ENCODE measurements at places on chromosomes 1 and 21.
A peak's percentile ranks its signal among the peaks of the same experiment; 100 is the strongest.

- no peak for DNase-seq
Observed at GRCh38 chr1:93426181-93426580, 21.7 kb upstream of the FNBP1L start.

- peak; percentile 3 for DNase-seq
Observed at GRCh38 chr1:109805486-109806165, 41.9 kb upstream of the EPS8L3 start.

DNA sequence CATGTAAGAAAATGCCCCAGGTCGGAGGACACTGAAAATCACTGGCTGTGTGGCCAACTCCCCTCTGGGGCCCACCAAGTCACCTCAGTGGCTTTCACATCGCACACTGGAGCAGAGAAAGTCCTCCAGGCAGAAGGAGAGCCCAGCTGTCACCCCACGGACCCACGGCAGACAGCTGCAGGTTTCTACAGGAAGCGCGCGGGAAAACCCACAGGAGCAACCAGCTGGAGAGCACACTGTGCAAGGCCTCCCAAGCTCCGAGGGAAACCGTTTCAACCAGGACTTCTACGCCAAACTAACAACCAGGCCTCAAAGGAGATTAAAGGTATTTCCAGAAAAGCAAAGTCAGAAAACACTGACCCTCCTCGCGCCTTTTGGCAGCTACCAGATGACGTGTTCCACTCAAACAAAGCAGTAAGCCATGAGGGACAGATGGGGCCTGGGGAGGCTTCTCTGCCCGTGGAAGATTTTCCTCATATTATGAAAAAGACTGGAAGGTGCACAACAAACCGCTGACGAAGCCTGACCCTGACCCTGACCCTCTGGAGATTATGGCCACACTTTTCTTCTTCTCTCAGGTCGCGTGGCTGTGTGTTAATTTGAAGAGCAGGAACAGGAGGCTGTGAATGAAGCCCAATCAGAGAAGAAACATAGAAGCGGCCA, 21.0 kb downstream of the WDR4 start:
- DNase-seq, result no peak

DNA sequence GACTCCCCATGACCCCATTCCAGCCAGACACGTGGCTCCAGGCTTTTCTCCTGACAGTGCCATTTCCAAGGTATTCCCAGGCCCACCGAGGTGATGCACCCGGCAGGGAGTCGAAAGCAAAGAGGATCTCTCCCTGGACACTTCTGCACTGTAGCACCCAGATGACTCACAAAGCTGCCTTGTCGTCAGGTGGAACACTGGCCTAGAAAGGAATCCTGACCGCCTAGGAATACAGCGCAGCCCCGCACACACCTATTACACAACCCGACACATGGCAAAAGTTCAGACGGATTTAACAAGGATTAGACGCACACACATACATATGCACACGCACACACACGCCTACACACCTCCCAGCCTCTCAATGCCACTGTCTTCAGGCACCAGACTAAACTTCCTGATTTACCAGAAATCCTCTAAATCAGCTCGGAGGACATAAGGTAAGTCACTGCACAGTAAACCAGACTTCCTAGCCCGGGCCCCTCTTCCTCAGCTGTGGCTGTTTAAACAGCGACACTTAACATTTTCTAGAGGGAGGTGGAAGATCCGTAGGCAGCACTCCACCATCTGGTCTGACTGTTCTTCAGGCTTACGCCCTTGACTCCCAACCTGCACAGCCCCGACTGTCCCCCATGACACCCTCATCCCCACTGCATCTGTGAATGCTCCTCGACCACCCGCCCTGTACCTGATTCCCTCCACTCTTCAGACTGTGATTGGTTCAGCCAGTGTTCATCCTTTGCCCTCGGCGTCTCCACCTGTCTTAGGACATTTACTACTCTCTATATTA, 12.7 kb downstream of the FAM89A start:
- DNase-seq, result no peak

DNA sequence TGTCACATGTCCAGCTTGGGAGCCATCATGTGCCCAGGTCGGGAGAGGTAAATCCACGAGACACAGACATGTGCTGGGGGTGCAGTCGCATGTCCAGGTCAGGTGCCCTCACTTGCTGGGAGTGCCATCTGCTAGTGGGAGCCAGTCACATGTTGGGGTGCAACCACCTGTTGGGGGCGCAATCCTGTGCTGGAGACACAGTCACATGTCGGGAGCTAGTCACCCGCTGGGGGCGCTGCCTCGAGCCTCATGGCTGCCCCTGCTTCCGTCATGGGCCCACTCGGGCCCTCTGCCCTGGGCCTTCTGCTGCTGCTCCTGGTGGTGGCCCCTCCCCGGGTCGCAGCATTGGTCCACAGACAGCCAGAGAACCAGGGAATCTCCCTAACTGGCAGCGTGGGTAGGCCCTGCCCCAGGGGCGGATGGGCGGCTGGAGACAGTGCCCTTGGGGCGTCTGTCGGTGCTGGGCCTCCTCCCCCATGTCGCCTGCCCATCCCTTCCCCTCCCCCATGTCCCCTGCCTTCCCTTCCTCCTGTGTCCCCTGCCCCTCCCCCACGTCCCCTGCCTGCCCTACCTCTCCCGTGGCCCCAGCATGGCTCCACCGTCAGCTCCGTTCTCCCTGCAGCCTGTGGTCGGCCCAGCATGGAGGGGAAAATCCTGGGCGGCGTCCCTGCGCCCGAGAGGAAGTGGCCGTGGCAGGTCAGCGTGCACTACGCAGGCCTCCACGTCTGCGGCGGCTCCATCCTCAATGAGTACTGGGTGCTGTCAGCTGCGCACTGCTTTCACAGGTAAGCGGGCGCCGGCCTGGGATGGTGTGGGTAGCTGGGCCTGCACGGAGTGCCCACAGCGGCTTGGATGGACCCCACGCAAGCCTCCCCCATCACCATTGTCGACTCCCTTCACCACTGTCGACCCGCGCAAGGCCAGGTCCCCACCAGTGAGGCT, at the start of gene PRSS38:
TSS of gene PRSS38 (plus strand) at position 208 of the 942 bp plus-strand sequence. CDS start at position 250, 42 bp downstream.
- no peak for DNase-seq

DNA sequence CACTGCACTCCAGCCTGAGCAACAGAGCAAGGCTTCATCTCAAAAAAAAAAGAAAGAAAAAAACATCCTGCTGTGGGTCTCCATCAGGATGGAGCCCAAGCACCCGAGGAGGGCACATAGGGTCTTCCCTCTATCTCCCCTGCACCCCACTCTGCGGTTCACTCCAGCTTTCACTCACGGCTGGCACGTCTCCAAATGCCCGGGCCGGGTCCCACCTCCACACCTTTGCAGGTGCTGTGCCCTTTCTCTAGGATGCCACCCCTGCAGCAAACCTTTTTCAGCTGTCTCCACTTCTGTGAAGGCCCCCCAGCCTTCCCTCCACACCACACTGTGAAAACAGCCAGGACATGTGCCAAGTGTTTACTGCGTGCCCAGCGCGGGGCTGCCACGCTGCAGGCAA, 22.4 kb upstream of the DDOST start:
- no peak for DNase-seq

DNA sequence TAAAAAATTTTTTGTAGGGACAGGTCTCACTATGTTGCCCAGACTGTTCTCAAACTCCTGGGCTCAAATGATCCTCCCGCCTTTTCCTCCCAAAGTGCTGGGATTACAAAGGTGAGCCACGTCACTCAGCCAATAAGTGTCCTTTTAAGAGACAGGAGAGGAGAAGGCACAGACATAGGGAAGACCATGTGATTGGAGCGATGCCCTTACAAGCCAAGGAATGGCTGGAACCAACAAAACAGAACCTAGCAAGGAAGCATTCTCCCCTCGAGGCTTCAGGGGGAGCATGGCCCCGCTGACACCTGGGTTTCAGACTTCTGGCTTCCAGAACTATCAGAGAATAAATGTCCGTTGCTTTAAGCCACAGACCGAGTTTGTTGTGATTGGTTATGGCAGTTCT, 37.0 kb downstream of the NDUFS5 start:
- DNase-seq, result no peak

DNA sequence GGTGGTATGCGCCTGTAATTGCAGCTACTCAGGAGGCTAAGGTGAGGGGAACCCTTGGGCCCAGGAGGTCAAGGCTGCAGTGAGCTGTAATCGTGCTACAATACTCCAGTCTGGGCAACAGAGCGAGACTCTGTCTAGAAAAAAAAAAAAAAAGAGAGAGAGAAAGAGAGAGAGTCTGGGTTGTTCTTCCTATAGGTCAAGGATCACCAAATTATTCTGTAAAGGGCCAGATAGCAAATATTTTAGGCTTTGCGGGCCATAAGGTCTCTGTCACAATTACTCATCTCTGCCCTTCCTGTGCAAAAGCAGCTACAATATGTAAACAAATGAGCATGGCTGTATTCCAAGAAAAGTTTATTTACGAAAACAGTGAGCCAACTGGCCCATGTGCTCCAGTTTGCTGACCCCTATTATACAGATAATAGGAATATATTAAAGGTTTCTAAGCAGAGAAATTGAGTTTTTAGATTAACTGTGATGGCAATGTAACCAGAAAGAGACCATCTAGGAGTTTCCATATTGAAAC, 2.1 kb downstream of the SASS6 start:
- no peak for DNase-seq

DNA sequence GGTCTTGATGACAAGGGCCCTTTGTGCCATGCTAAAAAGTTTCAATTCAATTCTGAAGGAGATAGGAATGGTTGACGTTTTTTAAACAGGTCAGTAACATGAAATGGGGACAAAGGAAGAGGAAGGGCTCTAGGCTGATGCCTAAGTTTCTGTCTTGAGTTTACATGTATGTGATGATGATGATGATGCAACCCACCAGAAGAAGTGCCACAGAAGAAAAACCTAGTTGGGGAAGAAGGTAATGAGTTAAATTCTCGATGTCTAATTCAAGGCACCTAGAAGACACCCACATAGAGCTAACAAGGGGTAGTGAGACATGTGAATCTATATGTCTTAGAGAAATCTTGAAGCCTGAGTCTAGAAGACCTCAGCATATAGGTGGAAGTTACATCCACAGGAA, 44.4 kb upstream of the ATP1A1 start:
- DNase-seq, result no peak

GRCh38 chr21:33024201-33025103, 1.3 kb upstream of the OLIG2 start:
- no peak for DNase-seq

DNA sequence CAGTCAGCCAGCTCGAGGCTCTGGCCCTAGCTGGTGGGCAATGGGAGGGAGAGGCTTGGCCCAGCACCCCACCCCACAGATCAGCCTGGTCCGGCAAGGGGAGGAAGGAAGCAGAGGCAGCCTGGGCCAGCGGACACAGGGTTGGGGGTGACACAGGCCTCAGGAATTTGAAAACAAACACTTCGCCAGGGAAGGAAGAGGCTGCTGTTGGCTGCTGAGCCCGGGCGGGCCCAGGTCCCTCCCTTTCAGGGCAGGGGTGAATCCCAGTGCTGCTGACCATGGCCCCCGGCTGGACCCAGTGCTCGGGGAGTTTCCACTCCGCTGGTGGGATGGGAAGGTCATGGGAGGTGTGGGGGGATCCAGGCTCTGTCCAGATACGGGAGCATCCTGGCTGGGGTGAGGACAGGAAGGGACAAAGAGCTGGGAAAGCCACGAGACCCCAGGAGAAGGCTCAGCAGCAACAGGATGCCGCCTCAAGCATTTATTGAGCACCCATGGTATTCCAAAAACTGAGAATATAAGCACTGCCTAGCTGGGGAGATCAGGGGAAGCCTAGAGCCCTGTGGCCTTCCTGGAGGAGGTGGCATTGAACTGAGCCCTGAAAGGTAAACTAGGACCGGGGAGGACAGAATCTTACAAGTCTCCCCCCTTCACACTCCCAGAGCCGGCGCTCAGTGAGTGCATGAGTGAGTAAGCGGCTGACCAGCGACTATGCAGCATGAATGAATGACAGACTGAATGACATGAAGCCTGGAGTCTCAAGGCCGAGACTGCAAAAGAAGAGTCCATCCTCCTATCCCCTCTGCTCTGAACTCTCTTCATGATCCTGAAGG, 26.2 kb upstream of the EPHA2 start:
- DNase-seq, result peak; percentile 90

GRCh38 chr1:150730130-150730721, 9.5 kb upstream of the HORMAD1 start:
- no peak for DNase-seq

GRCh38 chr1:2151911-2152310, 42.7 kb downstream of the FAAP20 start:
- DNase-seq, result no peak

- DNase-seq, result no peak
Observed at GRCh38 chr1:247681288-247681897, 1.9 kb upstream of the OR13G1 start.

- no peak for DNase-seq
Observed at GRCh38 chr1:205424901-205425600, 3.2 kb upstream of the LEMD1 start.

DNA sequence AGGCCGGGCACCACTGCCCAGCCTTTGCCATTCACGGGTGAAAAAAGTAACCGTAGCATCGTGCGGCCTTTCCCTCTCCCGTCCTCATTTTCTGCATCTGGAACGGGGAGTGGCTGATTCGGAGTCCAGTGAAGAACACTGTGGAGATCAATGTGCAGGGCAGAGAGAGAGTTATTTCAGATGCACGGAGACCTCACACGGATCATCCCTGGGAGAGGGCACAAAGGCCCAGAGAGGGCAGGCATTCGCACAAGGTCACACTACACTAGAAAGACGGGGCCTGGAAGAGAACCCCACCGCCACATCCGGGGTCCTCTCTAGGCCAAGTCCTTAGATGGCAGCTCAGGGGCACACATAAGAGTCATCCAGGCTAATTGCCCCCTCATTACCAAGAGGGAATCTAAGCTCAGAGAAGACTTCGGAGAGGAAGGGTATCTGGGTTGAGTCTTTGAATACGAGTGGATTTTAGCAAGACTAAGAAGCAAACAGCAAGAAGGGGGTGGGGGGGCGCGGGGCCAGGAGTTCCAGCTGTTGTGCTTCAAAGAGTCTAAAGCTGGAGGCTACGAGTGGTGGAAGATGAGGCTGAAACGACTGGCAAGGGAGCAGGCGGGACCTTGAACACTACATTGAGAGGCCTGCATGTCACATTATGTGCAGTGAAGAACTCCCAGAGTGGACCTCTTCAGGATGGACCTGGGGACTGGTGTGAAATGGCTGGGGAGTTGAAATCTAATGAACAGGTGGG, 857 bp downstream of the GPX7 start:
- no peak for DNase-seq

DNA sequence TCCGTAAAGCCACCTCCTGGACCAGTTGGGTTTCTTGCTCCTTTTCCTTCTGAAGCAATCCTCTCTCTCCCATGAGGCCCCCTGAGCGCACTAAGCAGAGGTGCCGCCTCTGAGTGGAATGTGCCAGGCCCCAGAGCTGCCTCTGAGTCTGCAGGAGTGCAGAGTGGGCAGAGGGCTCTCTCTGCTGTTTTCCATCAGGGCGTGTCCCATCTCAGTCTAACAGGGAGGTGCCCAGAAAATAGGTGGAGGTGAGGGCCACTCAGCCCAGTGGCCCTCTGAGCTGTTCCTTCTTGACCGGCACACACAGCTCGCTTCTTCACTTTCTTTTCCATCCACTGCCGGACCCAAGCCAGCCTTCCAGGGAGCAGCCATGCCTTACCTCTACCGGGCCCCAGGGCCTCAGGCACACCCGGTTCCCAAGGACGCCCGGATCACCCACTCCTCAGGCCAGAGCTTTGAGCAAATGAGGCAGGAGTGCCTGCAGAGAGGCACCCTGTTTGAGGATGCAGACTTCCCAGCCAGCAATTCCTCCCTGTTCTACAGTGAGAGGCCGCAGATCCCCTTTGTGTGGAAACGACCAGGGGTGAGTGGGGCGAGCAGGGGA, at the start of gene CAPN9:
TSS of gene CAPN9 (plus strand) at position 262 of the 604 bp plus-strand sequence. CDS start at position 371, 109 bp downstream.
- no peak for DNase-seq

GRCh38 chr1:156439036-156439776, 61.4 kb downstream of the MEF2D start:
- DNase-seq, result no peak
